ENCODE measurements at places on chromosomes 3 and 15.

GRCh38 chr3:188323067-188323842 is 169.3 kb downstream of the LPP start:
- DNase-seq, result no peak

- DNase-seq, result no peak
Measured at GRCh38 chr3:150410311-150411105, 2.4 kb downstream of the TSC22D2 start.

DNA sequence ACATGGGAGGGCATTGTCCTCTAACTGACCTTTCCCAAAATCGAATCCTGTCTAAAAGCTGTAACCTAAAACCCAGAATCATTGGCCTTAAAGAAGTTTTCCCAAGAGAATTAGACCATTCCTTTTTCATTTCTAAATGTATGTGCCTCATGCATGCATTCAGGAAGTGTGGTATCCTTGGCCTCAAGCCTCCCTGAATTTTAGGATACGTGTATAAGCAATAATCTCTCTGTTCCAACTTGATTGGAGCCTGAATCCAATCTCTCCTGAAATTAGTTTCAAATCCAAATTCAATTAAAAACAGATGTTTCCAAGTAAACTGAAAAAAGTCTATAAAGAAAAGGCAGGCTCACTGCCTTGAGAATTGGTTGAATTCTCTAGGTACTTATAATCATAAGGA is 86.0 kb upstream of the VEPH1 start:
- DNase-seq, result no peak

DNA sequence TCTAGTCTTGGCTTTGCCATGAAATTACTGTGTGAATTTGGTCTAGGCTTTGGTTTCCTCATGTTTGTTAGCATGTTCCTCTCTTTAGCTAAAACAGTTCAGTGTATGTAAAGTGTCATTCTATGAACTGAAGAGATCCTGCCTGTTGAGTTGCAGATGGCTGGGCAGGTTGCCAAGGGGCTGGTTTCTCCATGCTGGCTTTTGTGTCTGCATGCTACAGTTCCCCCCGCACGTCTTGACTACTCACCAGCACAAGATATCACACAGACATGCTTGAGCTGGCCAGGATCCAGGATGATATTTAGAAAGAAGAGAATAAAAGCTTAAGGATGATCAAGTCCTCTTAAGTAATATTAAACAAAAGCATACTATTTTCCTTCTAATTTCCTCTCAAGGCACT is 90.2 kb downstream of the CERS3 start:
- no peak for DNase-seq

- DNase-seq, result no peak
Measured at GRCh38 chr15:40688932-40689799, 5.8 kb upstream of the RAD51 start.

DNA sequence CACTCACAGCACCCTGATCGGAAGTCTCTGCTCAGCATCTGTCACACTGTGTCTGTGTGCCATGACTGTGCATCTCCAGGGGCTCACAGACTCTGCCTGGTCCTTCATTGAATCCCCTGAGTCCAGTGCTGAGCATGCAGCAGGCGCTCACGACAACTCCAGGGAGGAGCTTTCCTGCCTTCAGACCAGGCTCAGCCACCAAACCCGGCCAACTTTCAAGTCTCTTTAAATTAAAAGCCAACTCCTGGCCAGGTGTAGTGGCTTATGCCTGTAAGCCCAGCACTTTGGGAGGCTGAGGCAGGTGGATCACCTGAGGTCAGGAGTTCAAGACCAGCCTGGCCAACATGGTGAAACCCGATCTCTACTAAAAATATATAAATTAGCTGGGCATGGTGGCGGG is 24.2 kb downstream of the GRAMD2A start:
- DNase-seq, result no peak

GRCh38 chr3:177405191-177405672 is 207.9 kb upstream of the TBL1XR1 start:
- no peak for DNase-seq

DNA sequence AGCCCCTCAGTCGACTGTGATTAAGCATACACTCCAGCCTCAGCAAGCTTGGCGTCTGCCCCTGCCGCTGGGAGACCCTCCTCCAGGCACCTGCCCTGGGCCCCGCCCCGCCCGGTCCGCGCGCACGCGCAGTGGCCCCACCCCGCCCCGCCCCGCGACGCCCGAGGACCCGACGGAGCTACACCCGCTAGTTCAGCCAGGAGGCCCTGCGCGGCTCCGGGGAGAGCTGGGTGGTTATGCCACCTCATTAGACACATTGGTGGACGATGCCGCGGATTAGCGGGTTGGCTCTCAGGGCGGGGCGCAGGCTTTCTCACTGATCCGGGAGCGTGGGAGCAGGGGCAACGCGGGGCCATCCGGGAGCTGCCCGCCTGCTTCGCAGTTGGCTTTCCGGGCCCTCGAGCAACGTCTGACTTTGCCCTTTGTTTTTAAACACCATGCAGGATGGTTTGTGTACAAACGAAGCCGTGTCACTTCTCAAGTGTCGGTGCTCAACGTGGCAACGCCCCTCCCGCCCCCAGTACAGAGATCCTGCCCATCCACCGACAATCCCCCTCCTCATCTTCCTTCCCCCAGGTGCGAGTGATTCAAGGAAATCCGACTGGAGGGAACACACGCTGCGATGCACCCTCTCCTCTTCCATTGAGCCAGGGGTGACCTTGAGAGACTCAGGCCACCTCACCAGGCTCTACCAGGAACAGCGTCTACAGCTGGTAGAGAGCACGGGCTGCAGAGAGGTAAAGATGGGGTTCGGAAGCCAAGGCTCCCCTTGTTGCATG is 109.3 kb downstream of the SHQ1 start:
- DNase-seq, result no peak

GRCh38 chr15:73952913-73953750 is 26.9 kb downstream of the LOXL1 start:
- no peak for DNase-seq

DNA sequence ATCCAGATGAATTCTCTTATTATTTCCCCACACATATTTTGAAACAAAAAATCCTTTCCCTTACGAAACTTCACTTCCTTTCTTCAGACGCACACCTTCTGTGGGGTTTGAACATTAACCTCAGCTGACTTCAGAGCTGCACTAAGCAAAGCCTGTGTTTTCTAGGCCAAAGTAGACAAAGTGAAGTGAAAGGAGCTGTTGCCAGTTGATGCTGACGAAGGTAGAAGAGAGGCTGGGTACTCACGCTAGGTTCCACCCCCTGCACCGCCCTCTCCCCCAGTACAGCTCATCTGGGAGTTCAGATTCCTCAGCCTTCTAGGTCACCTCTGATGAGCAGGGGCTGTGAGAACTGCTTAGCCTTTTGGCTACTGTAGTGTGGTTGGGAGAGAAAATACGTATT is 24.1 kb downstream of the DUT start:
- peak; percentile 26 for DNase-seq

GRCh38 chr3:16906682-16907081 is 21.9 kb downstream of the PLCL2 start:
- DNase-seq, result peak; percentile 38

DNA sequence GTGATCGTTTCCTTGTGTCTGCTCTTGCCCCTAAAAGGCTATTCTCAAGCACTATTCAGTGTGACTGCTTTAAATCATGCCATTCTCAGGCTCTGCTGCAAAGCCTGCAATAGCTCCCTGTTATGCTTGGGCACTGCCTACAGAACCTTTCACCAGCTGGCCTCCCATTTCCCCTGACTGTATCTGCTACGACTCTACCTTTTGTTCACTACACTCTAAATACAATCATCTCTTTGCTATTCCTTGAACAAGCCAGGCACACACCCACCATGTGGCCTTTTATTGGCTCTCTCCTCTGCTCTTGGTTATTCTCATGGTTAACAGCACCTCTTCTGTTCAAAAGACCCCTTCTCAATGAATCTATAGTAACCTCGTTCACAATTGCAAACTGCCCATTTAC is 29.6 kb upstream of the FNDC3B start:
- no peak for DNase-seq

- DNase-seq, result no peak
Measured at GRCh38 chr3:129286081-129286480, 7.4 kb downstream of the HMCES start.

GRCh38 chr3:23421811-23422516 is 218.8 kb downstream of the UBE2E2 start:
- no peak for DNase-seq

- DNase-seq, result no peak
Measured at GRCh38 chr15:91566141-91566540, 287.4 kb upstream of the SLCO3A1 start.

GRCh38 chr15:101501703-101502373 is 12.3 kb upstream of the PCSK6 start:
- DNase-seq, result no peak

- DNase-seq, result peak; percentile 55
Measured at GRCh38 chr15:48855501-48856440, 22.2 kb upstream of the EID1 start.

- no peak for DNase-seq
Measured at GRCh38 chr15:69725957-69726356, 273.3 kb downstream of the RPLP1 start.

- no peak for DNase-seq
Measured at GRCh38 chr3:119319311-119319710, 25.1 kb downstream of the ARHGAP31 start.

- DNase-seq, result no peak
Measured at GRCh38 chr3:14283092-14283812, 104.6 kb downstream of the LSM3 start.

- DNase-seq, result no peak
Measured at GRCh38 chr15:69781411-69782125, 316.1 kb downstream of the TLE3 start.

DNA sequence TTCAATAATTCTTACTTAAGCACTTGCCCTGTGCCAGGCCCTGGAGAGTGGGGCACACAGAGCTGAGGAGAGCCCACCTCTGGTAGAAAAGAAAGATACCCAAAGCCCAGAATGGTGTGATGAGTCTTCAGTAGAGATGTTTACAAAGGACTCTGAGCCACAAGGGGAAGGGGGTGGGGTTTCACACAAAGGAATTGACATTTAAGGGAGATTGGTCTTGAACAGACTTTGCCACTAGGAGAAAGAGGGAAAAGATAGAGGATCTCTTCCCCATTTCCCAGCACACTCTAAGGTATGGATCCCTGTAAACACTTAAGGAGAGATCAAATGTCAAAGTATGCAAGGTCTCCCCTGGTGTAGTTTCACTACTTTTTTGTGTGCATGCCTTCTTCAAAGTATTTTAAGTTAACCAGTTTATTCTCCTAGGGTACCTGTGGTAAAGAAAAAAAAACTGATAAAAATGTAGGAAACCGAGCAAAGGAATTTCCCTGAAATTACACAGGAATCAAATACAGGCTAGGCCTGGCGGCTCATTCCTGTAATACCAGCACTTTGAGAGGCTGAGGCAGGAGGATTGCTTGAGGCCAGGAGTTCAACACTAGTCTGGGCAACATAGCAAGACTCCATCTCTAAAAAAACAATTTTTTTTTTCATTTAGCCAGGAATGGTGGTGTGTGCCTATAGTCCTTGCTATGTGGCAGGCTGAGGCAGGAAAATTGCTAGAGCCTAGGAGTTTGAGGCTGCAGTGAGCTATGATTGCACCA is 117.6 kb upstream of the SKOR1 start:
- no peak for DNase-seq

GRCh38 chr3:189624130-189624529 is 7.1 kb upstream of the TP63 start:
- DNase-seq, result no peak

DNA sequence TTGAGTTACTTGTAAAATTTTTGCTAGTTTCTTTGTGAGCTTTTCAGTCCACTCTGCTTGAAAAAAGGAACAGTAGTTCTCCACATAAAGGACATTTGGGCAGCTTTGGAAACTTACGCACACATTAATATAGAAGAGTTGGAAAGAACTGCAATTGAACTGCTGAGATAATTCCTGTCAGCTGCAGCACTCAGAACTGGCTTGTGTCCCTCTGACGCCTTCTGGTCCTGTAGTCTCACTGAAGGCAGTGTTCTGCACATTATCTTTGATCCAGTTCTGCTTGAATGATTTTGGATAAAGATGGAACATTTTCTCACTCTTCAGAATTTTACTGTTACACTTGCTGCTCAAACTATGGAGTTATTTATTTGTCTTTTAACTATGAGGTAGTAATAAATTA is 901.9 kb downstream of the OTOL1 start:
- DNase-seq, result no peak

DNA sequence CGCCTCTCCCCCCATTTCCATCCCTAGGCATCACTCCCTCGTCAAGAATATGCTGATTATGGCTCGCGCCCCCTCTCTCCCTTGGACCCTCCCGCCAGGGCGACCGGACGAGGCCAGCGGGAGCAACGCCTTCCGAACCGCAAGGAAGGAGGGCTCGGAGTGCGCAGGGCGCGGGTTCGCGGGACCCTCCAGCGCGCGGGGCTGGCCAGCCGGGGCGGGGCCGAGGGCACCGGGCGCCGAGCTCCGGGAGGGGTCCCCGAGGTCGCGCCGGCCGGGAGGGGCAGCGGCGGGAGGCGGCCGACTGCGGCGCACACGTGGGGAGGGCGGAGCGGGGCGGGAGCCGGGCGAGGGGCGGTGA is 483 bp downstream of the EHD4 start:
- no peak for DNase-seq

- DNase-seq, result no peak
Measured at GRCh38 chr15:74127954-74128784, 2.2 kb upstream of the ISLR2 start.

- DNase-seq, result peak; percentile 7
Measured at GRCh38 chr3:131630097-131630496, 127.3 kb upstream of the MRPL3 start.

DNA sequence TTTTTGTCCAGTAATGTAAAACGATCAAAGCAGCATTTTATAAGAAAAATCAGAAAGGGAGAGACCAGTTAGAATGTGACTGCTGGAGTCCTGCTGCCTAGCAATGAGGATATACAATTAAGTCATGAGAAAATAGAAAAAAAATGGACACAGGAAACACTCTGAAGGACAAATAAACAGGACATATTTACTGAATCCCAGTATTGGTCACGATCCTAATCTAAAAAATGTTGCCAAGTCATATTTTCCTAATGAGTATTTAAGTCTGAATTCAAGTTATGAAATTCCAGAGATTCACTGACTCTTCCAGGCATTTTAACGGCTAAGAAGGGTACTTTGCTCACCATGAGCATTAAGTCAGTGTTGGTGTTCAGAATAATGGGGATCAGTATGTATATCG is 154.3 kb upstream of the CCDC54 start:
- no peak for DNase-seq

DNA sequence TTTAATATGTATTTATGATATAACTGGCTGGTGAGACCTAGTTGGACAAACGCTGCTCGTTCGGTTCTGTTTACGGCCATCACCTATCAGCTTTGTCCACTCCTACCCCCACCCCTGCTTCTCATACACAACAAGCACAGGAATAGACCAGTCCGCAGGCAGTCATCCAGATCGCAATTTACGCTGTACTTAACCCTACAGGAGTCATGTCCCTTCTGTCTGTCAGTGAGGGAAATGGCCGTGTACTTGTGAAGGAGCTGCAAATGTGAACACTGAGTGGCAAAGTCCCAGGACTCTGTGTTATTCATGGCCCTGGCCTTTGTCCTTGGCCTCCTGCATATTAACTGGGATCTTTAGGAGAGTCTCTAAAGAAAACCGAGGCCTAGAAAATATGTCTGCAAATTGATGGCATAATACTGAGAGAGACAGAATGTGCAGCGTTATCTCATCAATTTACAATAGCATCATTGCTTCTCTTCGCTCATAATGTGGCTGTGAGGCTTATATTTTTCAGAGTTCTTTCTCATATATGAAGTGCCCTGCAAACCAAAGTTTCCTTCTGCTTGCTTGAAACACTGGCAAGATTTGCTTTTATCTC is 7.2 kb upstream of the ABHD10 start:
- DNase-seq, result no peak

- DNase-seq, result peak; percentile 74
Measured at GRCh38 chr3:69806735-69807438, 67.6 kb downstream of the MITF start.

- DNase-seq, result no peak
Measured at GRCh38 chr3:66706890-66707289, 206.1 kb upstream of the LRIG1 start.

Data from astrocyte of the spinal cord (primary cell).